ENCODE measurements at places on chromosomes 16 and 17.

DNA sequence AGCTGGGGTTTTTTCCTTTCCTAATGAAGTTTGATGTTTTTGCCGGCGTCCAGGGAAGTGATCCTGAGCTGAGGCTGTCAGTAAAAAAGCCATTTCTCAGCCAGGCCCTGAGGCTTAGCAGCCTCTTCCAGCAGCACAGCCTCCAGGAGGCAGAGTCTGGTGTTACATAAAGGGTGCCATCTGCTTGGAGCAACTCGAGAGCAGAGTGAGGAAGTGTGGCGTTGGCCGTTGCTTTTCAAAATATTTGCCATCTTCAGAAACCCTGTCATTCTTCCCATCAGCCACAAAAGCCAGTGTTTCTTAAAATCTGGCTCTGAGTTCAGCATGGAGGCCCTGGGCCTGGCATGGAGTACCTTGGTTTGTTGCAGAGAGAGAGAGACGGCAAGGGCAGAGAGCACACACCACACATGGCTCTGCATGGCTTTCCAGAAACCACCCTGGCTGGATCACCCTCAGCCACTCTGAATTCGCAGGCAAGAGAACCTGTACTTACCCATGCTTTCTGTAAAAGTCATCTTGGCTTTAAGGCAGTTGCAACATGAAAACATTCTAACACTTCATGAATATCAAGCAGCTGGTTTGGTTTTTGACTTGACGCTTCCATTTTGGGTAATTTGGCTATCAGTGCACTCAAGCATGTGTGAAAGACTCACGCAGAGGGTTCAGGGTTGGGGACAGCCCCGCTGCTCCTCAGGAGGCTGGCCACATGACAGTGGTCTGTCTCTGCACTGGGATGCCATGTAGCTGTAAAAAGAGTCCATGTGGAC lies 21.0 kb downstream of the PMM2 start:
- DNase-seq, result no peak

GRCh38 chr16:56191835-56192634 lies 746 bp downstream of the GNAO1 start:
- DNase-seq, result no peak

DNA sequence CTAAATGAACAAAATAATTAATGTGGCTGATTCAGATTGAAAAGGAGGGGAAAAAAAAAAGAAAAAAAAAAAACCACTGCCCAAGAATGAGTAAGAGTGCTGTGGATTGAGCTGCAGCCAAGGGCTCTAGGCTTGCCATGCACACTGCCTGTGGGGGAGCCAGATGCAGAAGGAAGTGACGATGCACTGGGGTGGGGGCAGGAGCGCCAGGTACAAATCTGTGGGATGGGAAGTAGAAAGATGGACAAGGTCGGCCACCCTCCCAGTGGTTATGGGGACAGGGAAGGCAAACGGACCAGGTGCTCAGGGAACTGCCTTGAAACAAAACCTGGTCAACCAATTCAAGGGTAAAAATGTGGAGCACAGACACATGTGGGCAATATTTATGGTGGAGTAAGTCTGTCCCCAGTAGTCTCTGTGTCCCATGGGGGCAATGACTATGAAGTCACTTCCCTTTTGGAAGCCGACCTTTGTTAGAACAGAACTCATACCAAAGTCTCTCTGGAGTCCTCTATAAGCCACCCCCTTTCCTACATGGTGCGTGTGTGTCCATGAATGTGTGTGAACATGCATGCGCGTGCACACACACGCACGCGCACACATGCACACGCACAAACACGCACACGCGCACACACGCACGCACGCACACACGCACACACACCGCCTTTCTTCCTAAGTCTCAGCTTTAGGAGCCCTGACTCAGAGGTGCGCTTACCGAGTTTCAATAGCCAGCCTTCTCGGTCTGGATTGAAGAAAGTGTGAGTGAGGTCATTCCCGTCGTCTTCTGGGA lies 84.3 kb downstream of the CYTH1 start:
- DNase-seq, result no peak

DNA sequence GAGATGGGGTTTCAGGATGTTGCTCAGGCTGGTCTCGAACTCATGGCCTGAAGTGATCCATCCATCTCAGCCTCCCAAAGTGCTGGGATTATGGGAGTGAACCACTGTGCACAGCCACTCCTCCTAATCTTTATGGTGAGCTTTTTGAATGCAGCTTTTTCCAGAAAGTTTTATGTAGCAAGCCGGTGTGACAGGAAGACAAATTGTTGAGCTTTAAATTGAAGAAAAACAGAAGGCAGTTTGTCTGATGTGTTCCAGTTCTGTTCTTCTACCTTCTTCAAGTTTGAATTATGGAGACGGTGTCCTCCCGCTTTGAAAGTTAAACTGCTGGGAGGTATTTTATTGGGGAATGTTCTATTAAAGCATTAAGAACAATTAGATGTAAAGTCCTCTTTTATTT lies 177.1 kb downstream of the SNX29 start:
- DNase-seq, result no peak

DNA sequence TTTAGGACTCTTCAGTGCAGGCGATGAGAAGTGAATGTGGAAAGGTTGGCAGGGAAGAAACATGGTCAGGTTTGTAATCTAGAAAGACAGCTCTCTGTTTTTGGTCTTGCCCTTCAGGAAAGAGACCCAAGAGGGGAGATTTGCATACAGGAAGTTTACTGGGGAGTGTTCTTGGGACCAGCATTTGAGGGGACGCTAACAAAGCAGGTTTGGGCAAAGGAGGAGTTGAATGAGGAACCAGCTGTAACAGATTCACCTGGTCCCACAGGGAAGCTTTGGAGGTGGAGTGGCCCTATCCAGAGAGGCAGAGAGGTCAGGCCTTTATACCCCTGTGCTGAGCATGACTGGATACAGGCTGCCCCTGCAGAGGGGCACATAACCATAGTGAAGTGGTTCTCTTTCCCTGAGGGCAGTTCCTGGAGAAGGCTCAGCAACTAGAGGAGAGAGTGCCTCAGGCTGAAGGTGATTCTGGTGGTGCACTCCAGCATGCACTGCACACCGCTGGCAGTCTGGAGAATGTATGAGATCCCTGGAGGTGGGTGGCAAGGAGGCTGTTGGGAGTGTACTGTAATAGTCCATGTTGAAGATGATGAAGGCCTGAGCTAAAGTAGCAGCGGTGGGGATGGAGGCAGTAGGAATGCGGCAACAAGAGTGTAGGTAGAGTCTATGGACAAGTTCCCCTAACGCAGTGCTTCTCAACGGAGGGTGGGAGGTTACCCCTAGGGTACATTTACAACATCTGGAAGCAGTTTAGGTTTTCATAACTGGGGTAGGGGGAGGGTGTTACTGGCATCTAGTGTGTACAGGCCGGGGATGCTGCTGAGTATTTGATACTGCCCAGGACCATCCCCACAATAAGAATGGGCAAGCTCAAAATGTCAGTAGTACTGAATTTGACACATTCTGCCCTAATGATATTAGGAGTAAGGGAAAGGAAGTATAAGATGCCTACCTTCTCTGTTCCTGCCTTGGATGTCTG lies 37.2 kb downstream of the MAP2K6 start:
- no peak for DNase-seq

DNA sequence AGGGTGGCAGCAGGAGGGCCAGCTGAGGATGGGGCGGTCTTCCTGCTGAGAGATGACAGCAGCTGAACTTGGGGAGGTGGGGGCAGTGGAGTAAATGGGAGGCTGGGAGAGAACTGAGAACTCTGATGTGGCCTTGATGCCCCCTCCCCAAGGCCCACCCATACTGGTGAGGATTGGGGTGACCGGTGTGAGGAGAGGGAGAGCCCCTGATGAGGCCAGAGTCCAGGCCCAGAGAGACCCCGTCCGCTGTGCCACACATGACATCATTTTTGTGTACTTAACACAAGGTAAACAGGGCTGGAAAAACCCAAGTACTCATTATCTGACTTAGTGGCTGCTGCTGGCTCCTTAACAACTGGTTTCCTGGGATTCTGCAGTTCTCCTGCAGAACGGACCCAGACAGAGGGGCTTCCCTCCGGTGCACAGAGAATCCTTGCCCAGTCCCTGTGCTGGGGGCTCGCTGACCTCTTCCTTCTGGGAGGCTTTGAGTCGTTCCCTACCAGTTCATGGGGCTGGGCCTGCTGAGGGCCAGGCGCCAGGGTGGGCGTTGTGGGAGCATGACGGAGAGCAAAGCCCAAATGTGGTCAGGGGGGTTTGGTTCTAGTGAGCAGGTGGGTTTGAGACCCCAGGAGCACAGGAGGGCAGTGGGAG lies 207.6 kb downstream of the RAB11FIP4 start:
- DNase-seq, result no peak

DNA sequence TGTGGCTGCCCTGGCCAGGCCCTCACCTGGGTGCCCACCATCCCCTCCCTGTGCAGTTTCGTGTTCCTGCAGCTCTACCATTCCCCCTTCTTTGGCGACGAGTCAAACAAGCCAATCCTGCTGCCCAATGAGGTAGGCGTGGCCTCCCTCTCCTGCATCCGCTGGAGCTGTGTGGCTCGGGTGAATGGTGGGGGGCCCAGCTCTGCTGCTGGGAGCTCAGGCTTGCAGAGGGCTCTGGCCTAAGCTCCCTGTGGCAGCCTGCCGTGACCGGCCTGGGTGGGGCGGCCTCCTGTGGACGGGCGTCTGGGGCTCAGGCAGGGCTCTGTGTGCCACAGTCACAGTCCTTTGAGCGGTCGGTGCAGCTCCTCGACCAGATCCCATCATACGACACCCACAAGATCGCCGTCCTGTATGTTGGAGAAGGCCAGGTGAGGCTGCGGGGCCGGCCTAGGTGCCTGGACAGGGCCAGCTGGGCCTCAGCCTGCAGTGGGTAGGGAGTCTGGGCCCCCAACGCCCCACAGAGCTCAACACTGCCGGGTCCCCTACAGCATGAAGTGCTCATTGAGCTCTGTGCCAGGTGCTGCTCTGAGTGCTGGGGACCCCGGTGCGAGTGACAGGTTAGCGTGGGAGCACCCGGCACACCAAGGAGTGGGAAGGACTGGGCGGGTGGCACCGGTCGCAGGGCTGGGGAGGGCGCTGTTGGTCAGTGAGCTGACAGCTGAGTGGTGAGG lies 37.3 kb downstream of the TSC2 start:
- DNase-seq, result no peak

DNA sequence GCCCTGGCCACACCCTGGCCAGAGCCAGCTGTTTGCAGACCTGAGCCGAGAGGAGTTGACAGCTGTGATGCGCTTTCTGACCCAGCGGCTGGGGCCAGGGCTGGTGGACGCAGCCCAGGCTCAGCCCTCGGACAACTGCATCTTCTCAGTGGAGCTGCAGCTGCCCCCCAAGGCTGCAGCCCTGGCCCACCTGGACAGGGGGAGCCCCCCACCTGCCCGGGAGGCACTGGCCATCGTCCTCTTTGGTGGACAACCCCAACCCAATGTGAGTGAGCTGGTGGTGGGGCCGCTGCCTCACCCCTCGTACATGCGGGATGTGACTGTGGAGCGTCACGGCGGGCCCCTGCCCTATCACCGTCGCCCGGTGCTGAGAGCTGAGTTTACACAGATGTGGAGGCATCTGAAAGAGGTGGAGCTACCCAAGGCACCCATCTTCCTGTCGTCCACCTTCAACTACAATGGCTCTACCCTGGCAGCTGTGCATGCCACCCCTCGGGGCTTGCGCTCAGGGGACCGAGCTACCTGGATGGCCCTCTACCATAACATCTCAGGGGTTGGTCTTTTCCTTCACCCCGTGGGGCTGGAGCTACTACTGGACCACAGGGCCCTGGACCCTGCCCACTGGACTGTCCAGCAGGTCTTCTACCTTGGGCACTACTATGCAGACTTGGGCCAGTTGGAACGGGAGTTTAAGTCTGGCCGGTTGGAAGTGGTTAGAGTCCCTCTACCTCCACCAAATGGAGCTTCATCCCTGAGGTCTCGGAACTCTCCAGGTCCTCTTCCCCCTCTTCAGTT lies 578 bp downstream of the AOC2 start:
- DNase-seq, result no peak

DNA sequence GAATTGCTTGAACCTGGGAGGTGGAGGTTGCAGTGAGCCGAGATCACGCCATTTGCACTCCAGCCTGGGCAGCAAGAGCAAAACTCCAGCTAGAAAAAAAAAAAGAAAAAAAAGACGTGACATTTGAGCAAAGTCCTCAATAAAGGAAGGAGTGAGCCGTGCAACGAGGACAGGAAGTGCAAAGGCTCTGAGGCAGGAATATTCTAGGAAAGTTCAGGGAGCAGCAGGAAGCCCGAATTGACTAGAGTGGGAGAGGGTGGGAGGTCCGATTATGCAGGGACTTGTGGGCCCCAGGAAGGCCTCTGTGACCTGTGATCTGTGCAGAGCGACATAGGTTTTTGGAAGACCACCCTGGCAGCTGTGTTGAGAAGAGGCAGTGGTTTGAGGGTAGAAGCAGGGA lies 8.6 kb upstream of the LASP1NB start:
- DNase-seq, result no peak

All from urothelium cell line (cell line).